ENCODE measurements at places on chromosomes 11 and 22.

GRCh38 chr22:44369293-44369661 lies 56.5 kb upstream of the SHISAL1 start:
- peak; percentile 57 for DNase-seq

DNA sequence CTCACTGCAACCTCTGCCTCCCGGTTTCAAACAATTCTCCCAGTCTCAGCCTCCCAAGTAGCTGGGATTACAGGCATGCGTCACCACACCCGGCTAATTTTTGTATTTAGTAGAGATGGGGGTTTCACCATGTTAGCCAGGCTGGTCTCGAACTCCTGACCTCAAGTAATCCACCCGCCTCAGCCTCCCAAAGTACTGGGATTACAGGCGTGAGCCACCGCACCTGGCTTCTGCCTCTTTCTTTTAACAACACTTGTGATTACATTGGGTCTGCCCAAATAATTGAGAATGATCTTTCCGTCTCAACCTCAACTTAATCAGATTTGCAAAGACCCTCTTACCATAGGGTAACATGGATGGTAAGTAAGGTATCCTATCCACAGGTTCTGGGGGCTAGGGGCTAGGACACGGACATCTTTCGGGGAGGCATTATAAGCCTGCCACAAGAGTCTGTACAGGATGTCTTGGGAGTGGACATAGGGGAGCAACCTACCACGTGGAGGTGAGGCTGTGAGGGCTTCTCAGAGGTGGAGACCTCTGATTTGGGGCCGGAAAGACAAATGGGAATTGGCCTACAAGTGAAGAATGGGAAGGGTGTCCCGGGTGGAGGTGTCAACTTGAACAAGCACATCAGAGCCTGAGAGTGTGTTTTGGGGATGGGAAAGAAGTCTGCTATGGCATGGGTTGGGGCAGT lies 2.7 kb upstream of the CBX6 start:
- DNase-seq = no peak

DNA sequence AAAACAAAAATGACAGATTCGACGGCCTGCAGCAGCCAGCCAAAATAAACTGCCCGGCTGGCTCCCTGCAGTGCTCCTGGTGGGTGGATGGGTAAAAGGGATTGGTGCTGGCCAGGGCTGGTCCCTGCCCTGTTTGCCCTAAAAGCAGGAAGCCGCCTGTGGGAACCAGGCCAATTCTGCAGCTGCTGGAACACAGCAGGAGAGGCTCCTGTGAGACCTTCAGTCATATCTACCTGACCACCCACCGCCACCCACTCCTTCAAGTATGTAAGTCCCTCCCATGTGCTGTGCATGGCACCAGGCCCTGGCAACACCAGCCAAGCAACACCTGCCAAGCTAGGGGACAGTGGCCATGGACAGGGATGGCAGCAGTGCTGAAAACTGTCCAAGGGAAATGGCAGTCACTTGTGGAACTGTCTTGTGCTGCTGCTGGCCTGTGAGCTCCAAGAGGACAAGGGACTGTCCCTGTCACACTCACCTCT lies 48.7 kb upstream of the ARFGAP3 start:
- DNase-seq = no peak

DNA sequence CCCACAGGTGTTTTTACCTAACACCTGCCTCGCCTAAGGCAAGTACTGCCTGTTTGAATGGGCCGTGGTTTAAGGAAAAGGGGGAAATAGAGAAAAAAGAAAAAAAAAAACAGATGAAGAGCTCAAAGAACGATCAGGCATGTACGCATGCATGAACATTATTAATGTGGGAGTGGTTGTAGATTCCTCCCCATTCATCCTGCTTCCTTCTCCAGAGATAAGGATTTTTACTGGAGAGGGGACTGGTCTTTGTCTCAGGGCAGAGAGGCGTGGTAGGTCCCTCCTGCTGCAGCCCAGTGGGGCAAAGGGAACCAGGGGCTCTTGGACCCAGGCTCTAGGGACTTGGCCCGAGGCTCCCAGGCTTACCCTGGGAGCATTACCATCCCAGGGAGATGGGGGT lies 23.1 kb downstream of the RPS6KA4 start:
- DNase-seq = no peak

- no peak for DNase-seq
Observed at GRCh38 chr11:75785187-75785586, 16.6 kb downstream of the DGAT2 start.

- DNase-seq = no peak
Observed at GRCh38 chr22:25645266-25645665, 80.8 kb downstream of the GRK3 start.
